ENCODE measurements at places on chromosomes 11 and 22. TPM values are rescaled to one million over a fixed set of nuclear protein-coding genes. Genes with fewer than 3 reads are reported as not detected.

TUBA8 gene
- total RNA-seq: 2.4 TPM

C11orf21 gene
- not detected for total RNA-seq

COMT gene
- total RNA-seq: 517 TPM

MRGPRX4 gene
- not detected for total RNA-seq

NNMT gene
- total RNA-seq: 89.8 TPM

KCNJ1 gene
- 0.10 TPM for total RNA-seq

BBOX1 gene
- not detected for total RNA-seq

ART1 gene
- total RNA-seq: not detected

GAL gene
- not detected for total RNA-seq

GGTLC2 gene
- total RNA-seq: 1.8 TPM

NDUFC2 gene
- total RNA-seq: 129 TPM

NECTIN1 gene
- total RNA-seq: 1.1 TPM

GRCh38 chr11:80960381-80961029 is 1519.7 kb upstream of the TENM4 start:
- no peak for DNase-seq

DNA sequence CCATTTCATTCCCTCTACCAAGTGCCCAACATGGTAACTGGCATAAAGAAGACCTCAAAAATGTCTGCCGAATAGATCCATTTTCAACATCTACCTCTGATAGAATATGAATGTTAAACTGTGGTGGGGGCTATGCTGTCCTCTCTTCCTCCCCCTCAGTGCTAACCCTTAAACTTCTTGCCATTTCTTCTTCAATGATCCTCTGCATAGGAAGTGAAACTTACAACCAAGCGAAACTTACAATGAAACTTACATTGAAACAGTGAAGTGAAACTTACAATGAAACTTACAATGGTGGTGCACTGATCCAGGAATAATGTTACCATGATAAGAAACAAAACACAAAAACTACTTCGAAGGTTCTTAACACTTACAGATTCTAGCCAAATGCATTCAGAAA is 4.7 kb downstream of the RTCB start:
- DNase-seq: no peak

DNA sequence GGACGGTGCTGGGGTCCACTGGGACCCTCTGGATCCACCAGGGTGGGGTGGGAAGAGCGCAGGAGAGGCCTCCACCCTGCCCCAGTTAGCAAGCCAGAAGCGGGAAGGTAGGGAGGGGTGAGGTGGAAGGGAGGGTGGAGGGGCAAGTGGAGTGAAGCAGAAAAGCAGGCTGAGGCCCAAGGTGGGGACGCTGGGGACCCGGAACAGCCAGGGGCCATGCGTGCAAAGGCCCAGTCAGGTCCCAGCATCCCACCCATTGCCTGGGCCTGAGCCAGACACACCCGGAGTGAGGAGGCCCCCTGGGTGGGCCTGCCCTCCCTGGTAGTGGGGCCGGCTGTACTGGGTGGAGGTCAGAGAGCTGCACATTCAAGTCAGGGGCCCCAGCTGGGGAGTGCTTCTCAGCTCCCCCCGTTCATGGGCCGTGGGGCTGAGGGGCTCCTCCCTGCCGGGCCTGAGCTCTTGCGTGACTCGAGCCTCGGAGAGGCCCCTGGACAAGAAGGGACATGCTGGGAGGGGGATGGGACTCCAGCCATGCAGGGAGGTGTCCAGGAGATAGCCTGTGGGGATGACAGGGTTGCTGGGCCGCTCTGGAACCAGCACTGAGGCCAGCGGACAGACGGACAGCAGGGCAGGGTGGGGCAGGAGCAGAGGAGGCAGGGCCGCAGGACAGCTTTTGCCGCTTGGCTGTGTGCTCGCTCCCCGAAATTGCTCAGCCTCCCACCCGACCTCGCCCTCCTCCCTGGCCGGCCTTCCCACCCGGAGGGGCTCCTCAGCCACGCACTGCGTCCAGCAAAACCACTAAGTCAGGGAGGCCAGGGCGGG is 7.7 kb downstream of the TNNT3 start:
- no peak for DNase-seq

DNA sequence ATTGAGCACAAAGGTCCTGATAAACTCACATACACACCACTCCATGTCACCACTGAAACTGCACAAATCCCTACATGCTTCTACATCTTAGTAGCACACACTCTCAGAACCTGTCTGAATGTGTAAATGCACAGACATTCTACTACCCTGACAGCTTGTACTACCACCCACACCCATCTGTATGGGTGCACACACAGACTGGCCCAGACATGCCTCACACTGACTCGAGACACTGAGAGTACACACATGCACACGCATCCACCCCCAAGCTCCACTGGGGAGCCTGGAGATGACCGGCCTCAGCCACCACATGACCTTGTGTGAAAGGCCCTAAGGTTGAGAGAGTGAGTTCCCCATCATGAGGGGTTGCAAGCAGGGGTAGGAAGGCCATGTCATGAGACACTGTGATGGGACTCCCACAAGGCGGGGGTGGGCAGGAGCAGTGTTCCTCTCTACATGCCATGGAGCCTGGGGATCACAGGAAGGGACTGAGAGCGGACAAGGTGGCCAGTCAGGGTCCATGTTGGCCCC is 28.1 kb downstream of the ARAP1 start:
- no peak for DNase-seq

DNA sequence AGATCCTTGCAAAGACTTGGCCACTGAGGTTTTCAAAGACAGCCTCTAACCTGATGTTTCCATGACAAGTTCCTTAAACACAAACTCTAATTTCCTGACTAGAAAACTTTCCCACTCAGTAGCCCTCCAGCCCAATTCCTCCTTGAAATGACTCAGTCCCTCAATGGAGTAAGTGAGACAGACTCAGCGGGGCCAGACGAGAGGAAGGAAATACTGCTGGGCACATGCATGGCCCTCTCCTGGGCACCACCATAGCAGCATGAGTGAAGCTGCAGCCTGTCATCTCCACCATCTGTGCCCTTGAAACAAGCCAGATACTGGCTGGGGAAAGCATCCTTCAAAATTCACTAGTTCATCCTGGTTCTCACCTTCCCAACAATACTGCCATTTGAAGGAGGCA is 76.2 kb upstream of the GDPD4 start:
- no peak for DNase-seq

DNA sequence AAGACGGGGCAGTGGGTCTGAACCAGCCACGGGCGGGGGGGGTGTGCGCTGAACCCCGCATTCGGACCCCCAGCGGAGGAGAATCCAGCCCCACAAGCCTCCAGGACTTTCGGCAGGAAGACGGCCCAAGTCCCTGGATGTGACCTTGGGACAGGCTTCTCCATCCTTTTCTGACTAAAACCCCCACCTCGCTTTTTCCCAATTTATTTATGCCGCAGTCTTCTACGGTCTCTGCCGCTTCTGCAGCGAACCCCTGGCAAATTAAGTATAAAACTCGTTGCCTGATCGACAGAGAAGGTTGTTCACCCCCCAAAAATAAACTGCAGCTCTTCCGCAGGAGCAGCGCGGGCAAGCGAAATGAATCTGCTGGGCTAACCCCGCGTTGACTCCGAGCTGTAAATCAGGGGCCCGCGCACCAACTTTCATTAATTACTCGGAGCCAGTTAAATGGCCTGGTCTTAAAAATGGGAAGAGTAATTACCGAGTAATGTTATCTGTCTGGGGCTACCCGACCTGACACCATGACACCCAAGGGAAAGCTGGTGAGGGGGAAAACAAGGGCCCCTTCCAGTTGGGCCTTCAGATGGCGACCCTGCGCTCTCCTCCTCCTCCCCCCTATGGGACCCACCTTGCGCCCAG is 6.6 kb downstream of the WT1 start:
- DNase-seq: no peak

DNA sequence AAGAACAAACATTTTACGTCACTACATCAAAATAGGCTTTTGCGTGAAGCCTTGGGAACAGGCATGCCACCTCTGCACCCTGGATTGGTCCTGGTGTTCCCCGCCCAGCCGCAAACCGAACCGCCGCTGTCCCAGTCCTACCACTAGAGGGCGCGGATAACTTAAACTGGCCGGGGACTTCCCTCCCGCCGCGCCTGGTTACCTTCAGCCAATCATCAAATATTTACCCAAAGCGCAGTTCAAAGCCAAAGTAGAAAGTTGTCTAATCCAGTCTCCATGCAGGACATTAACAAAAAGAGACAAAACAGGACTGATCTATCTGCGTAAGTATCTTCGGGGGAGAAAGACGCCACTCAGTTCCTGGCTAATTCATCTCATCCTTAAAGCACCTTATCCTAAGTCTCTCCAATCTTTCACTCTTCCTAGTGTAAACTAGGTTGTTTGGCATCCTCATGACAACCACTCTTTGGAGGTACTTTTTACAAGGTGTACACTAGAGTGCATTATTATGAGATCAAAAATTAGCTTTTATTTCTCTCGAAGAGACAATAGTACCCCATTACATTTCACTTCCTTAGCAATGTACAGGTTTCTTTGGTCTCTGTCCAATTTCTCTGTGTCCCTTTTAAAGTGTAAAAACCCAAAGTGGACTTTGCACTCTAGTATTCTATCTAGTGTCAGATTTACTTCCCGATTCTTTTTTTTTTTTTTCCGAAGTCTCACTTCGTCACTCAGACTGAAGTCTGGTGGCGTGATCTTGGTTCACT is 3.9 kb upstream of the CRY2 start:
- peak; percentile 90 for DNase-seq

DNA sequence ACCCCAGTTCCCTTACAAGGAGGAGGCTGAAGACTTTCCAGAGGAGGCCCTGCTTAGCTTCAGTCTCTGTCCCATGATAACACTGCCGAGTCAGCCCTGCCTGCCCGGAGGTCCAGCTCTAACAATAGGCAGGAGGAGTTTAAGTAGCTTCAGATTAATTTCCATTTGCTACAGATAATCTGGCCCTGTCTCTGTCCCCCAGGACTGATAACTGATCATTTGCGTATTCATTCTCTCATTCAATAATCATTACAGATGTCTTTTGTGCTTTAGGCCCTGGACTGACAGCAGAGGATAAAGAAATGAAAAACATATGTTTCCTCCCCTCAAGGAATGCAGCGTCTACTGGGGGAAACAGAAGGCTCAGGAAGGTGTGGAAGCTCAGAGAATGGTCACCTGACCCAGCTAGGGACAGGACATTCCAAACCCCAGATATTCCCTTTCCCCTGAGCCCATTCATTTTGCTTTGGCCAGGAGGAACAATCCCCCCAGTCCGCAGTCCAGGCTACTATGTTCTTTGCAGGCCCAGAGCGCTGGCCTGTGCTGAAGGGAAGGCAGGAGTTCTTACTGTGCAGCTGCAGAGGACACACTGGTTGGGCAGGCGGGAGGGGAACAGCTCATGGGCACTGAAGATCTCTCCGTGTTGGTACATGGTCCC is 20.8 kb downstream of the CHRDL2 start:
- no peak for DNase-seq

- DNase-seq: no peak
Observed at GRCh38 chr11:95796501-95796900, 6.2 kb downstream of the CEP57 start.

DNA sequence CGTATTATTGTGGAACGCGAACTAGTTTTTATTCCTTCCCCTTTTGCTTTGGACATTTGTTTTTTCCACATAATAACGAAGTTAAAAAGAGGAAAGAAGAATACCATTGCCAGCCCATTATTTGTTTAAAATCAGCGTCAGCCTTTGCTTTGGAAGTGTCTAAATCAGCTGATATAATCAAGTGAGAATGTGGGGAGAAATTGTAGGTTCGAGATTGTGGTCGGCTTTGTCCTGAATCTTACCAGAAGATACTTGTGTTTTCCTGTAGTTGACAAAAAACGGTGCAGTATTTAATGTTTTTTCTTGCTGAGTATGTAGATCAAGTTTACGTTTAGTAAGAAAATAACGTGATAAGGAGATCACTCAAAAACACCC is 935 bp downstream of the ZNF143 start:
- no peak for DNase-seq

- DNase-seq: no peak
Observed at GRCh38 chr11:8865304-8865703, 45.7 kb upstream of the AKIP1 start.
